B cell (primary cell): ENCODE measurements at places on chromosomes 12 and 14. TPM values are rescaled to one million over a fixed set of nuclear protein-coding genes. Genes with fewer than 3 reads are reported as not detected.

- no peaks in the 10 kb centered on the region for H3K36me3 ChIP-seq
- peaks cover 12% of the 10 kb centered on the region for H3K4me1 ChIP-seq
- no peaks in the 10 kb centered on the region for H3K27me3 ChIP-seq
- no peak overlapping the region for H3K27ac ChIP-seq
These were observed 12.2 kb upstream of the ITPR2 start for GRCh38 chr12:26845057-26845666.

DNA sequence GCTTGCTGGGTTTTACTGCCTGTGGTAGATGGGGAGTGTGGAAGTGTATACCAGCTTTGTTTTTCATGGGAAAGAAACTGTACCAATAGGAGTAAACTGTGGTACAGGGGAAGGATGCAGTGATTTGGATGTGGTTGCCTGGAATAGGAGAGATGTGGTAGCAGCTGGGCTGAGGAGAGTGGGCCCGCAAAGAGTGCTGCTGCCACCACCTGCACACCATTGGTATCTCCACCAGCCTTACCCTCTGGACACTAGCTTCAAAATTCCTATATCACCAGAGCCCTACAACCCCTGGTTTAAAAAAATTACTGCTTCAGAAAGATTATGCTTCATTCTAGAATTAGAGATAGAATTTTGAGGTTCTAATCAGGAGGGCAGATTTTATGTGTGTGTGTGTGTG, 53.6 kb downstream of the AKAP6 start:
- no peak overlapping the region for H3K4me3 ChIP-seq
- no peak for DNase-seq
- no peaks in the 10 kb centered on the region for H3K36me3 ChIP-seq
- no peak overlapping the region for H3K27ac ChIP-seq
- H3K27me3 ChIP-seq: no peaks in the 10 kb centered on the region
- no peaks in the 10 kb centered on the region for H3K4me1 ChIP-seq

GRCh38 chr12:26290565-26290964, 95.2 kb downstream of the SSPN start:
- no peak for DNase-seq
- H3K4me3 ChIP-seq: no peak overlapping the region
- no peaks in the 10 kb centered on the region for H3K36me3 ChIP-seq
- no peaks in the 10 kb centered on the region for H3K4me1 ChIP-seq

DNA sequence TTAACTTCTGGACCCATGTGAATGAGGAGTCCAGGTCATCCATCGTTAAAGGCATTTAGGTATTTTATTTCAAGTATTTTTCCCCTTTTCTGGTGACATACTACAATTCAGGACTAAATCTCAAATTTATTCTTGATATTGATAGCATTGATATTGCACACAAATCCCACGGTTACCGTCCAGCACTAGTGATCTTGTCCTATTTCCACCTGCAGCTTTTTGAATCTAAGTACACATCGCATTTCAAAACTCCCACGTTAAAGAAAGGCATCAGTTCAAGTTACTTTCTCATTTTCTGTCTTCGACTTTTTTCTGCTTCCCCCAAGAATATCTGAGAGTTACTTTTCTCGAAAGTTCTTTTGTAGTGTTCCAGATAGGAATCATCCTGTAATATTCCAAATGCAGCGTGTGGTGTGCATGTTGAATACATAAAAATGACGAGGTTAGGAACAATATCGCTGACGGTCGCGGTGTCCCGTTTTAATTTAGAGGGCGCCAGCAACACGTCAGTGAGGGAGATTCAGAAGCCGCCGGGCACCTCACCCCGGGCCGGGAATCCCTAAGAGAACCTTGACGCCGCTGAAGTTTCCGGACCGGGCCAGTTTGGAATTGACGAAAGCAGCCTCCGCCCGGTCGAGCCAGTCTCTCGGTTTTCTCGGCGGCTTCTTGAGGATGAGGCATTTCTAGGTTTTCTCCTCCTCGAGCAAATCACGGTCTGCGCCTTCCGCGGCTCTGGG, 569 bp upstream of the RGS6 start:
- H3K4me1 ChIP-seq: peaks cover 10% of the 10 kb centered on the region
- H3K4me3 ChIP-seq: no peak overlapping the region
- DNase-seq: no peak
- H3K36me3 ChIP-seq: no peaks in the 10 kb centered on the region

DNA sequence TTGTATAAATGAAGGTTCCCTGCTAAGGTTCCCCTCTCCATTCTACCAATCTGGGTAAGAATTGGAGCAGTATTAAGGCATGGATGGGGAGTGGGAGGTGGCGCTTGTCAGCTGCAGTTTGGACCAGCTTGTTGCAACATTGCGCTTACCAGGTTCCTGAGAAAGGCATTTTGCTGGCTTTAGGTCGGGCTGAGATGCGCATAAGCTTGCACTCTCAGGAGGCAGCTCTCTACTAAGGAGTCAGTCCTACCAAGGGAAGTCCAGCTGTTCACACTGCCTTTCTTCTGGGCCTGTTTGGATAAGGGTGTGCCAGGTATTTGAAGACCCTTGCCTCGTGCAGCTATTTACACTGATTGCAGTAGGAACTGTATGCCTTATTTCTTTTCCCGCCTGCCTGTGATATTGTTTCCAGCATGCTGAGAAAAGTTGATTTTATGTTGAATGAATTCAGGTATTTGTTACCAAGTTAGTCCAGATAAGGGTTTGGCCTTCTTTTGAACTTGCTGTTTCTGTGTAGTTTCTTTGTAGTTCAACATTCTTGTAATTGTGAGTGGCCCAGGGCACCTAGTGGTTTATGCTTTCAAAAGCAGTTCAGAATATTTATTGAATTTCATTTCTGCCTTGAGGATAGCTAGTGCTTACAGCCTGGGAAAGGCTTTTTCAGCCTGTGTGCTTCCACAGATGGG, 2.6 kb downstream of the MLEC start:
- H3K27ac ChIP-seq: no peak overlapping the region
- H3K4me1 ChIP-seq: peaks cover 36% of the 10 kb centered on the region
- H3K36me3 ChIP-seq: peaks cover 4% of the 10 kb centered on the region
- no peak for DNase-seq
- no peaks in the 10 kb centered on the region for H3K27me3 ChIP-seq
- H3K4me3 ChIP-seq: no peak overlapping the region

- DNase-seq: no peak
- no peak overlapping the region for H3K27ac ChIP-seq
- H3K4me3 ChIP-seq: no peak overlapping the region
- no peaks in the 10 kb centered on the region for H3K27me3 ChIP-seq
- no peaks in the 10 kb centered on the region for H3K36me3 ChIP-seq
- H3K4me1 ChIP-seq: no peaks in the 10 kb centered on the region
These were observed 707.4 kb upstream of the FBXO33 start for GRCh38 chr14:40139657-40140056.

DNA sequence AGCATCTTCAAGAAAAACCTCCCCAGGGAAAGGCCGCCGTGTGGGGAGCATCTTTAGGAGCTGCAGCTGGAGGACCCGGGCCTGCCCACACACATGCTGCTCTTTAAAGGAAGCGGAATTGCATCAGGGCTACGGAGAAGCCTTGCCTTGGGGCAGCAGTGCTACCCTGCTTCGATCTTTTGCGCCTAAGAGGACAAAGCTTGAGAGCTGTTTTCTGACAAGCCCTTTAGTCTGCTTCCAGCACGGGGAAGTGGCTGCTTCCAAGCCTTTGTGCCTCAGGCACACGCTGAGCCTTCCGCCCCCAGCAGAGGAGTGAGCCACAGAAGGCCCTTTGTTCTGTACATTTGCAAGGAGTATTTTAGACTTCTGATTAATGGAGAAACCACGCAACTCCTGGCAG, 31.5 kb downstream of the COA8 start:
- H3K27ac ChIP-seq: no peak overlapping the region
- no peaks in the 10 kb centered on the region for H3K36me3 ChIP-seq
- H3K4me3 ChIP-seq: no peak overlapping the region
- H3K27me3 ChIP-seq: no peaks in the 10 kb centered on the region
- H3K4me1 ChIP-seq: peaks cover 6% of the 10 kb centered on the region
- DNase-seq: no peak

- DNase-seq: no peak
- no peak overlapping the region for H3K4me3 ChIP-seq
- no peaks in the 10 kb centered on the region for H3K36me3 ChIP-seq
- H3K27ac ChIP-seq: no peak overlapping the region
These were observed 4.3 kb upstream of the KRT81 start for GRCh38 chr12:52295663-52296062.

- H3K27ac ChIP-seq: no peak overlapping the region
- no peak for DNase-seq
- H3K4me3 ChIP-seq: no peak overlapping the region
- no peaks in the 10 kb centered on the region for H3K27me3 ChIP-seq
These were observed 55.7 kb upstream of the PTGR2 start for GRCh38 chr14:73795974-73796373.

OR6C2 gene
- not detected in 2 replicates for polyA plus RNA-seq

TAS2R30 gene
- not detected in 2 replicates for polyA plus RNA-seq

DLGAP5 gene
- 0.12 and 0.13 TPM in 2 replicates for polyA plus RNA-seq

PLCZ1 gene
- not detected in 2 replicates for polyA plus RNA-seq

CCDC196 gene
- polyA plus RNA-seq: not detected in 2 replicates

PTPRB gene
- polyA plus RNA-seq: 0.01 TPM in 1 of 2 replicates, not detected in the other
